ENCODE measurements at places on chromosomes 2 and 18.

DNA sequence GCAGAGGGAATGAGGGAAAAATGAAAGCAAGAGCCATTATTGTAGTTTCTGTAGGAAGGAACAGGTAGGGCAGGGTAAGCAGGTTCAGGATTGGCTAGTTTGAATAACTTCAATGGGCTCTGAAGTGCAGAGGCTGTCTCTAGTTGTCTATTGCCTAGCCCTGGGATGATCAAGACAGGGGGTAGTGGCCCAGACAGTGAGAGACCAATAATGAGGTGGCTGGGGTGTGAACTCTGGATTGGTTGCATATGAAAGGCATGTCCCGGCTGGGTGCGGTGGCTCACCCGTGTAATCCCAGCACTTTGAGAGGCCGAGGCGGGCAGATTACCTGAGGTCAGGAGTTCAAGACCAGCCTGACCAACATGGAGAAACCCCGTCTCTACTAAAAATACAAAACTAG, 67.5 kb upstream of the SLC38A11 start:
- DNase-seq = no peak

DNA sequence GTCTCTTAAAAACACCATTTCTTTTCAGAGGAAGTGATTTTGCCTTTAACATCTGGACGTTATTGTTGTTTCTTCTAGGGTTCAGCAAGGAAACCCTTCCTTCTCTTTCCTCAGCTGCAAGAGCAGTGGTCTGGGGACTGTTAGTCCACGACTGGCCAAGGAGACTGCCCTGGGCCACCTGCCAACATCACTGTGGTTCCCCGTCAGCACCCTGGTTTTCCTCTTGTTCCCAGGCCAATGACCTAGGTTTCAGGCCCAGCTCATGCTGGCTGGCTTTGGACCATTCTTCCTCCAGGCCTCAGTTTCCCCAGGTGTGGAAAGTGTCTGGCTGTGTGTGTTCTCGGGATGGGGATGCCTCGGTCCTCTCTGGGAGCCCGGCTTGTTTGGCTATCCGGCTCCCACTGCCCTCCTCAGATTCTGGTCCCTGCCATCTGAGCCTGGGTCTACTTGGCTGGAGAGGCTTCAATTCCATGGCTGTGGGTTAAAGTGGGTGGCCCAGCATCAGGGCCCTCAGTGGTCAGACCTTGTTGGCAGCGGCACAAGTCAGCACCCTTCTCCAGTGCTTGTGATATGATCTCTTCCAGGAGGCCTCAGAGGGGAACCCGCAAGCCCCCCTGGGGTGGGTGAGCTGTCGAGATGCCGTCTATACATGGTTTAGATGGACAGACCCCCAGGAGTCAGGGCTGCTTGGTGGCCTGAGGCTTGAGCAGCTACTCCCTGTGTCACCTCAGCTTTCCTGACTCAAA, 234.3 kb upstream of the HS6ST1 start:
- no peak for DNase-seq

- DNase-seq = no peak
Observed at GRCh38 chr18:35489913-35490490, 7.8 kb downstream of the INO80C start.

DNA sequence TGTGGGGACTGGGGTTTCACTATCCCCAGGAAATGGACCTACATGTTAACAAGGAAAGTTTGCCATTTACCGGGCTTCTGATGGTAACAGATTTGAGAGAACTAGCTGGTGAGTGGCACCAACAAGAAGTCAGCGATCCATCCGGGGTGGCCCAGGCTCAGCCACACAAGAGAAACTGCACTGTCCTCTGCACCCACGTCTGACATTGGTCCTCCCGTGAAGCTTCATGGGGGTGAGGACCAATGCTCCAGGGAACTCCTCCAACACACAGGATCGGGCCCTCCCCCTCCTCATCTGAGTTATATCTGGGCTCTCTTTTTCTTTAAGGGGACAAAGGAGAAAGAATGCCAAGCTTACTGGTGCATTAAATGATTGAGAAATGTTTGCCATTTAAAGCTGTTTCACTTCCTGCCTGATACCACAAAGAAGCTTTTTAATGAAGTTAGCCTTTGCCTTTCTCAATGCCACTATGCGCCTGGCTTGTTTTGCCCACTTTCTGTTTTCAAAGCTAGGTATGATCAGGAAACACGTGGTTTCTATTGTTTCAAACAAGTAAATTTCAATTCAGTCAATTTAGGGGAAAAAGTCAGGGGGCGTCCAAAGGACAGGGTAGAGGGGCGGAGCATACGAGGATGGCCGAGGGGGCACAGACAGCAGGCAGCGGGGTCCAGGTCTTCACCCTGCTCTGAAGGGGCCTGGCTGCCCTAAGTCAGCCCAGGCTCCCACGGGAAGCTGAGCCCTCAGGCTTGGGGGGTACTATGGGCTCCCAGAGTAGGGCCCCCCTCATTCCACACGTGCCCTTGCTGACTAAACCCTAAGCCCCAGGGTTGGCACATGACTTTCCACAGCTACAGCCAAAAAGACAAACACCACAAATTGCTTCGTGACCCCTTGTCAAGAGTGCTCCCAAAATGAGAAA, 204.0 kb upstream of the ID2 start:
- DNase-seq = peak; percentile 34

DNA sequence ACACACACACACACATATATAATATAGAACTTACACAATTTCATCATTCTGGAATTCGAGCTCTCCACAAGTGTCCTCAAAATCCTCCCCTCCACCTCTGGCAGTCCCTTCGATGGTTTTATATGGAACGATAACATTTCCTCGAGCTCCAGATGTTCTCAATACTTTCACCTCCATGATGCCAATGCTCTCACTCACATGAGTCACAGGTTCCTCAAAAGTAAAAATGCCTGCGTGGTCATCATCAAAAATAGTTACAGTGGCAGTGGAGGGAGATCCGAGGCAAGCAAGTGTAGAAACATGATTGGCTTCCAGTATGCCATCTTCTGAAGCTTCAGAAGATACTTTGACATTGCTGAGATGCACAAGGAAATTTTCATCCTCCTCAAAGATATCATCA, 23.5 kb downstream of the SLC8A1 start:
- DNase-seq = no peak

GRCh38 chr2:227163485-227163997, 464 bp downstream of the COL4A4 start:
- DNase-seq = no peak

GRCh38 chr2:202014318-202014717, 19.3 kb upstream of the FZD7 start:
- DNase-seq = no peak

DNA sequence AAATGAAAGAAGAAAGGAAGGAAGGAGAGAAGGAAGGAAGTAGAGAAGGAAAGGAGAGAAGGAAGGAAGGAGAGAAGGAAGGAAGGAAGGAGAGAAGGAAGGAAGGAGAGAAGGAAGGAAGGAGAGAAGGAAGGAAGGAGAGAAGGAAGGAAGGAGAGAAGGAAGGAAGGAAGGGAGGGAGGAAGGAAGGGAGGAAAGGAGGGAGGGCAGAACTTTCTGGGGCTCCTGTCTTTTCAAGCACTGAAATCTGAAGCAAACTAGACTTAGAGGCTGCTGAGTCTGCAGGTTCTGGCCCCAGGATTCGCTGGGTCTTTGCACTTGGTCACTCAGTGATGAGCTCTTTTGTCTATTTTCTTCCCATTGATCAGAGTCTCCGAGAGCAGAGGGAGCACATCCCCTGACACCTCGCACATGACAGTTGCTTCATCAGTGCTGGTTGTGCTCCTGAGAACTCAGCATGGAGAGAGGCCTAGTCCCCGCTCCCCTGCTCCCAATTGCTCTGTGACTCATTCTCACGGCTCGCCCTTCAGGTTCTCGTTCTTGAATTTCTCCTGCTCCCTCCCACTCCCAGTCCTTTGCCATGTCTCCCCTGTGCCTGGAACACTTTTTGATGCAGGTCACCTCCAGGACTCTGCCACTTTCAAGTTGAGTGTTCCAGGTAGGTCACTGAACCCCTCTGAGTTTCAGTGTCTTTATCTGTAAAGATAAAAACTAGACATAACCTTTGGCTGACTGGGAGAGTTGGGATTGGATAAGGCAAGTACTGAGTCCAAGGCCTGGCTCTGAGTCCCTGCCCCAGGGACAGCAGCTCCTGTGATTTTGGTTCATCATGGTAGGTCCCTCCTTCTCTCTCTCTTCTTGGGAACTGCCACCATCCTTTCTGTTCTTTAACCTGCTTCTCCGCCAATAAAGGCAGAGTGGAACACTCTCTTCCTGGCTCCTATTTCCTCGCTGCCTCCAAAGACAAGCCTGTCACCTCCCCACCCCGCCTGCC, 55.2 kb downstream of the TNP1 start:
- no peak for DNase-seq
